ENCODE measurements at places on chromosomes 2 and 18.
A peak's percentile ranks its signal among the peaks of the same experiment; 100 is the strongest.

DNA sequence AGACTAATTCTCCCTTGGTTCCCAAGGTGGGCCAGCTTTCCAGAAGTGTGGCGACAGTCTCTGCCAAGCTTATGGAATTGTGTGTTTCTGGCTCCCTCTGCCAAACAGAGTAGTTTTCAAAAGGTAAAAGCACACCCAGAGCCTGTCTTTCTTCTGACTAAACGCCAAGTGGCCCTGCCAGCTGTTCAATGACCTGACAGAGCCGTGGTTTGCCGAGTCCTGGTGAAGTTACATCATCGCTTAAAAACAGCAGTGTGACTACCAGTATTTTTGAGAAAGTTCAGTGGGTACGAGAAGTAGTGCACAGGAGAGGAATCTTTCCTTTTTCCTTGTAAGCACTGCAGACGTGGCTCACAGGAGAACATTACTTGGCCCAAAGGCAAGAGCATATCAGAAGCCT is 1.9 kb downstream of the PER2 start:
- DNase-seq = no peak

- DNase-seq = no peak
These were observed 164.3 kb downstream of the MIB1 start for GRCh38 chr18:21904856-21905255.

DNA sequence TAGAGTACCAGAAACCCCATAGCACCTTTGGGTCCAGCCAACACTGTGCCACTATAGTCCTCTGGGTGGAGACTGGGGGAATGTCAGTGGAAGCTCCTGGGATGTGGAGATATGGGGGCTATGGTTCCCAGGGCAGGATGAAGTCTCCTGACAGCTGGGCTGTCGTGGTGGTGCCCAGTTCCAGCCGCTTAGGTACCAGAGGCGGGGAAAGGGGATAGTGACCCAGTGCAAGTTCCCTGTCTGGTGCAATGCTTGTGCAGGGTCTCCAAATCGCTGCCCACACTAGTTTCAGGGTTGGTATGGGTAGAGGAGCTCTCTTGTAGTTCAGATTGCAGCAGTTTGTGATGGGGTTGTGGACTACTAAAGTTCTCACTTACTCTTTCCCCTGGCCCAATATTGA is 97.9 kb downstream of the ANKRD12 start:
- DNase-seq = no peak

- peak; percentile 72 for DNase-seq
These were observed 7.2 kb downstream of the POMC start for GRCh38 chr2:25161055-25161781.

- no peak for DNase-seq
These were observed 40.8 kb upstream of the CFAP36 start for GRCh38 chr2:55478610-55479304.

GRCh38 chr2:197405582-197405981 is 29.2 kb downstream of the SF3B1 start:
- DNase-seq = no peak

- peak; percentile 29 for DNase-seq
These were observed 156.0 kb downstream of the TGIF1 start for GRCh38 chr18:3605954-3606443.

DNA sequence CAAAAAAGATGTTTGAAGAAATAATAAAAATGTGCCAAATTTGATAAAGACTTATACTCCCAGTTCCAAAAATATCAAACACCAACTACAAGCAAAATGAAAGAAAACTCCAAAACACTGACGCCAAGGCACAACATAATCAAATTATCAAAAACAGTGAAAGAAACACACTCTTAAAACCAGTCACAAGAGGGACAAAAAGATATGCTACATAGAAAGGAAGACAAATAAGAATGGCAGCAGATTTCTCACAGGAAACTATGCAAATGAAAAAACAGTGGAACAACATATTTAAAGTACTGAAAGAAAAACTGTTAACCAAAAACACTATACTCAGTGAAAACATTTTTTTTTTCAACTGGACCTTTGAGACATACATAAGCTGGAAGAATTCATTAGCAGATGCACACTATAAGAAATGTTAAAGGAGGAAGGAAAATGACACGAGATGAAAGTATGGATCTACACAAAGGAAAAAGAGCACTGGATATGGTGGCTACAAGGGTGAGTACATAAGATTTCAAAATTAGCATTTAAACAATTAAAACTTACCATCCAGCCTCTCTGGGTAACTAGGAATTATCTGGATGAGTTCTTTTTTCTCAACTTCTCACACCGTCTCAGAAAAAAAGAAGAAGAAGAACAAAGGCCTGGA is 94.0 kb upstream of the ACVR1C start:
- no peak for DNase-seq
